Activated CD4-positive, alpha-beta T cell treated with anti-CD3 and anti-CD28 coated beads, Interleukin-2, amount 50 U/mL, for 16 hours (primary cell): ENCODE measurements at places on chromosomes 1 and 21.

- no peak for DNase-seq
Measured at GRCh38 chr21:29265690-29266479, 32.8 kb upstream of the BACH1 start.

DNA sequence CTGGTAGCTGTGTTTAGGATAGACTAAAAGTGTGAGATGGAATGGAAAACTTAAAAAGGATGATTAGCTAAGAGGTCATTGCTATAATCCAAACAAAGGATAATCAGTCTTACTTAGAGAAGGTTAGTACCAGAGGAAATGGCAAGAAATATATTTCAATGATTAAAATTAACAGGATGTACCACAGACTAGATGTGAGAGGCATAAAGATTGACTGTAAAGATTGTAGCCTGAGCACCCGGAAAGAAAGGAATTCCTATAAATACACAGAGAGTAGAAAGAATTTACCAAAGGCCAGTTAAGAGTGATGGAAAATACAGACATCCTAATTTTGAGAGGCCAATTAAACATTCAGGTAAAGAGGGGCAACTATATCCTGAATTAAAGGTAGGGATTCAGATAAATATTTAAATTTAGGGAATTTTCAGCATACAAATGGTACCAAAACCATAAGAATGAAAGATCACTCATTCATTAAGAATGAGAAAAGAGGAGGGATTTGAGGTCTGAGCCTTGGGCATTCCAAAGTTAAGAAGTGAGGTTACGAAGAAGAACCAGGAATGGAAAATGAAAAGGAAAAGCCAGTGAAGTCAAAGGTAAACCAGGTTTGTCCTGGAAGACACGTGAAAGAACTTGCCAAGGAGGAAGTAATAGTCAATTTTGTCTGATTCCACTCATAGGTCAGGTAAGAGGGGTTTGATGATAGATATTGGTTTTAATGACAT, 46.4 kb upstream of the RGS1 start:
- DNase-seq = no peak

DNA sequence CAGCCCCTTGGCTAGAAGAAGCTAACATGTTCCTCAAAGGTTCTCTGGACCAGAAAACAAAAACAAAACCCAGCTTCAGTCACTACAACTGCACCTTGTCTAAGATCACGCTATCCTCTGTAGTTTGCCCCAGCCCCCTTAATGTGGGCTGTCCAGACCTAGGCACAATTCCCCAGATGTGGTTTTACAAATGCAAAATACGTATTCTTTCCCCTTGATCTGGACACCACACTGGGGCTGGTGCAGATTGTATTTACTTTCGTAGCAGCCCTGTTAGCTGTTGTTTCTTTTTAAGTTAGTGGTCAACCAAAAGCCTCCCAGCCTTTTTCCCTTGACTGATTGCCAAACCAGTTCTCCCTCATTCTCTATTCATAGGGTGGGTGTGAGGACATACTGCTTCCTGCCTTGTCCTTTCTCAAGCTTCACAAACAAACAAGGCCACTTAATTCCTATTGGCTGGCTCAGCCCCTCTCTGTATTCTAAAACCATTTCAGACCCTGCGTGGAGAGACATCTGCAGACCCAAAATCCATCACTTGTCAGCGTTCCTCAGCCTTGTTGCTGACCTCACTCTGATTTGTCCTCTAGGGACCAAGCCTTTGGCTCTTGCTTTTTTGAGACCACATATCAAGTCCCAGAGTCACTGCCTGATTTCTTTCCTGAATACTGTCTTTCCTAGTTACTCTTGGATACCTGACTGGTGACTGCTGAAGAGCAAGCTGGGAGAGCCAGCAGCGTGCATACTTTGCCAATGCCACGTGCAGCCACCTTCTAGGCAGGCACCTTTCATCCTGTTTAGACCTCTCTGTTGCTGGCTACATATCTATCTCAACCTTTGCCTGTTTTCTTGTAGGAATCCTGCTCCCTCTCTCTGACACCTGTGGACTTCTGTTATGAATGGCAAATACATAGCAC, 96.4 kb upstream of the RAB3GAP2 start:
- DNase-seq = no peak

- DNase-seq = no peak
Measured at GRCh38 chr1:96233422-96233821, 488.2 kb upstream of the PTBP2 start.

DNA sequence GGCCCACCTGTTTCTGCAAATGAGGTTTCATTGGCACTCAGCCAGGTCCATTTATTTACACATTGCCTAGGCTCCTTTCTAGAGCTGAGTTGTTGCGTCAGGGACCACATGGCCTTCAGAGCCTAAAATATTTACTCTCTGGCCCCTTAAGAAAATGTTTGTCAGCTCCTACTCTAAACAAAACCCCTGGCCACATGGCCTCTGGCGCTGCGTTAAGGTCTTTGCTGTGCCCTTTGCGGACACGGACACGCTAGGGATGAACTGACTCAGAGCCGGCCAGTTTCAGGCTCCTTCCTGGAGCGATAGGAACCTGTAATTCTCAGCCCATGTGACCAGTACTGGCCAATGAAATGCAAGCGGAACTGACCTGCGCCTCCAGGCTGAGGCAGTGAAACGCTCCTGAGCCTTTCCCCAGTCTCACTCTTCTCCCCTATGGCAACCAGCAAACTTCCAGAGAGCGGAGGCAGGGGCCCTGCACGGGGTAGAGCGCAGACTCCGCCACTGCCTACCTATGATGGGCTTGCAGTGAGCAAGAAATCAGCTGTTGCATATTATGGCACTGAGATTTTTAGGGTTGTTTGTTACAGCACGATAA, 160.3 kb downstream of the ETS2 start:
- no peak for DNase-seq
